Right renal pelvis (tissue), 4 donors: ENCODE measurements at places on chromosomes 16 and 17. TPM values are rescaled to one million over a fixed set of nuclear protein-coding genes. Genes with fewer than 3 reads are reported as not detected.

SOST gene
- polyA plus RNA-seq = 63.2 TPM

CDH5 gene
- polyA plus RNA-seq = 74.6 TPM

ACSM2A gene
- 57.6 TPM for polyA plus RNA-seq

CDRT15 gene
- polyA plus RNA-seq = not detected

HAP1 gene
- polyA plus RNA-seq = 0.88 TPM

CTF1 gene
- polyA plus RNA-seq = 7.3 TPM

SCIMP gene
- 1.2 TPM for polyA plus RNA-seq

CETP gene
- 12.1 TPM for polyA plus RNA-seq

SLC52A1 gene
- polyA plus RNA-seq = 0.21 TPM

NUBP2 gene
- 41.8 TPM for polyA plus RNA-seq

ITGA2B gene
- 8.9 TPM for polyA plus RNA-seq

DNA sequence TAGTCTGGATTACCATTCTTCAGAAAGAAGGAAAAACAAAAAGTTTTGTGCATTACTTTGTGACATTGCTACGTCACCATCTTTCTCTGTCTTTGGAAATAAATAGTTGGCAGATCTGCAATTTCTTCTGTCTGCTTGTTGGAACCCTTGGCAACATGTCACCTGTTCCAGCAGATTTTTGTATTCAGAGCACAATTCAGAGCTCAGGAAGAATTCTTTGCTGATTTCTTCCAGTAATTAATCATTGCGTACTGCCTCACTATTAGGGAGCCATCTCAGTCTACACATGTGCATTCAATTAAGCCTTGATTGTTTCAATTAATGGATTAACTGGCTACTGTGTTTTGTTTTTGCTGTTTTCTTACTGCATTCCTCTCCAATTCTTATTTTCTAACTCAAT, 467.2 kb downstream of the CDH8 start:
- DNase-seq = no peak

- peak; percentile 16 for DNase-seq
Measured at GRCh38 chr16:7086822-7087616, 245.6 kb upstream of the RBFOX1 start.

DNA sequence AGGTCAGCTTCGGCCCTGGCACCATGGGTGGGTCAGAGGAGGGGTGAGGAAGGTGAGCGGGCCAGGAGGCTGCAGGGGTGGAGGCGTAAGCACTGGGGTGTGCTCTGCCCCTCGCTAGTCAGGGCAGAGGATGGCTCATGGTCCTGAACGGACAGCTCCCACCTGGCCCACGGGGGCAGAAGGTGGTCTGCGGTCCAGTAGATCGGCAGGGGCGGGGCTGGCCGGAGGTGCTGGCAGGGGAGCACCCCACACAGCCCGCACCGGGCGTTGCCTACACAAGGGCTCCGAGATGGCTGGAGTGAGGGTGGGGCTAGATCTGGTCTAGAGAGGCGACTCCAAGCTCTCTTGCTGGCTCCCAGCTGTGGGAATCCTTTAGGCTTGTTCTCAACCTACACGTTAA, 8.2 kb downstream of the NPTX1 start:
- DNase-seq = no peak

- DNase-seq = no peak
Measured at GRCh38 chr17:49249292-49249794, 18.8 kb upstream of the PHOSPHO1 start.

- no peak for DNase-seq
Measured at GRCh38 chr17:43579566-43580140, 33.5 kb upstream of the ETV4 start.

- no peak for DNase-seq
Measured at GRCh38 chr16:74583926-74584666, 22.8 kb downstream of the GLG1 start.

DNA sequence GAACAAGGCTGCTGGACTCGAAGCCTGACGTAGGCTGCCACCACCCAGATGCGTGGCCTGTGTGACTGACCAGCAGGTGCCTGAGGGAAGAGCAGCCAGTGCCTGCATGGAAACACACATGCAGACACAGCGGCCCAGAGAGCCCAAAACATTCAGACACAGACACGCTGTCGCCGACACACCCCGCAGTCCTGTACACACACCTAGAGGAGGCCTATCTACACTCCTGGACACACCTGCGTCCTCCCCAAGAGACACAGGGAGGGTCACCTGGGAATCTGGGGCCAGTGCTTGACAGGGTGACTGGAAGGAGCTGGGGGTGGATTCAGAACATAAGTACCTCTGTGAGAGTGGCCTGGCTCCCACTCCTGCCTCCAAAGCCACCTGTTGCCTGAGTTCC, 6.1 kb upstream of the TSPOAP1 start:
- DNase-seq = no peak

GRCh38 chr16:30902029-30902972, 5.9 kb downstream of the CTF1 start:
- no peak for DNase-seq

DNA sequence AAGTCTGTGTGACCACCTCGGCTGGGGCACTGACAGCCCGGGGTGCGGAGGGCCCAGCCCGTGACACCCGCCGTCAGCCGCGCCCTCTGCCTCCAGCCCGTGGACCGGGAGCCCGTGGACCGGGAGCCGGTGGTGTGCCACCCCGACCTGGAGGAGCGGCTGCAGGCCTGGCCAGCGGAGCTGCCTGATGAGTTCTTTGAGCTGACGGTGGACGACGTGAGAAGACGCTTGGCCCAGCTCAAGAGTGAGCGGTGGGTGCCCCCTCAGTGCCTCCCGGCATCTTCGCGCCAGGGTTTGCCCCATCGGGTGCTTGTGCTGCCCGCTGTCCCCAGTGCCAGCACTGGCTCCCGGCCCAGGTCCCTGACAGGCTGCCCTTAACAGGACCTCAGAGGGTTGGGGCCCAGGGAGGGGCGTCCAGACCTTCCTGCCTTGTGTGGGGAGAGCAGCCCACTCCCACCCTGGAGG, 13.7 kb downstream of the CENPX start:
- no peak for DNase-seq

- DNase-seq = no peak
Measured at GRCh38 chr17:65519462-65519861, 42.0 kb downstream of the AXIN2 start.

DNA sequence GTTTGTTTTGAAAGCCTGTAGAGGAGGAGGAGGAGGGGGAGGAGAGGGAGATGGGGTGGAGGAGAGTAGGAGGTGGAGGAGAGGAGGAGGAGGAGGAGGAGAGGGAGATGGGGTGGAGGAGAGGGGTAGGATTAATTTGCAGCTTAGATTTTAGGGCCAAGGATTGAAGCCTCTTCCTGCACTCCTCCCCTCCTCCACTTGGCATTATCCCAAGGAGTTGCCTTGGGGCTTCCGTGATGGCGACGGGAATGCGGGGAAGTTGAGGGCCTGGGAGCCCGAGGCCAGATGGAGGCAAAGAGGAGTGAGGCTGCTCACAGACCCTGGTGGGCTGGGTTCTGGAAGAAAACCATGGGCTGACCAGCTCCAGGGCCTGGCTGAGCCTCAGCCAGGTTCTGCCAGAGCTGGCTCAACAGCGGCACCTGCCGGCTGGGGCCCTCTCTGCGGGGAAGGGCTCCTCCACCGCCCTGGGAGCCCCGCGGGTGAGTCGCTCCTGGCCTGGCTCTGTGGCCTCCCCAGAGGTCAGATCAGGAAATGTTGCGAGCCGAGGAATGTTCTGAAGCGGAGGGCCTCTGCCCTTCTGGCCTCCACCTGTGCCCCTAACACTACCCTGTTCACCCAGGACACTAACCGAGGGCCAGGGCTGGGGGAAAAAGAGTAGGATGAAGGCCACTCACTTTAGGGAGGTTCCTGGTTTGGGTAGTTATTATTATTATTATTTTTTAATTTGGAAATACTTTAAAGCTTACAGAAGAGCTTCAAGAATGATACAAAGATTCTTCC, 23.9 kb upstream of the FMNL1 start:
- DNase-seq = peak; percentile 79

DNA sequence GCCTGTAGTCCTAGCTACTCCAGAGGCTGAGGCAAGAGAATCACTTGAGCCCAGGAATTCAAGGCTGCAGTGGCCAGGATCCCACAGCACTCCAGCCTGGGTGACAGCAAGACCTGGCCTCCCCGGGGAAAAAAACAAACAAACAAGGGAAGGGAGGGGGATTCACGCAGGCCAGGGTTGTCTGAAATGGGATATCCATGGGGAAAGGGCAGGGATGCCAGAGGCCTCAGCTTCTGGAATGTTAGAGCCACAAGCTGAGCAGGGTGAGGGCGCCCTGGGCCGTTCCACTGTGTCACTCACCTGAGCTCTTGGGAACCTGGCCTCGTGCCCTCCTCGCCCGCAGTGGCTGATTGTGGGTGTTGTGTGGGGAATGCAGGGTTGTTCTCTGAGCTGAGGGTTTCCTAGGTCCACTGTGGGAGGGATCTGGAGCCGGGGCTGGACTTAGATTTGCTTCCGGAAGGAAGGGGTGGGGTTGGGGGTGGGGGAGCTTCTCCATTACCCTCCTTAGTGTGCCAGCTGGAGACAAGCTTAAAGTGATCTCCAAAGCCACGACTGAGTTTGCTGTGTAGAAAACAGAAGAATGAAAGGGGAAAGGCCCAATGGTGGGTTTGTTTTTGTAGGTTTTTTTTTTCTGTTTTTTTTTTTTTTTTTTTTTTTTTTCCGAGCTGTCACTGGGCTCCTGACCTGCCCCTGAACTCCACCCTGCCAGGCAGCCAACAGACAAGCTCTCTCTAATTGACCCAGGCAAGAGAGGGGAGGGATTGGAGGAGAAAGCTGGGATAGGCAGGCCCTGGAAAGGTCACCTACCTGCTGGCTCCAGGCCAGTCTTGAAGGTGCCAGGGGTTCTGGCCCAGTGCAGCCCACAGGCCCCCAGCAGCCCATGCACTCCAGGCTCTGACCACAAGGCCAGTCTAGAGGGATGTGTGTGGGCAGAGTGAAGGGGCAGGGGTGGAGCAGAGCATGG, at the start of gene SULT1A1:
TSS of gene SULT1A1 (minus strand) at position 414 of the 964 bp plus-strand sequence. CDS start 1,189 bp downstream, outside the sequence.
- no peak for DNase-seq

DNA sequence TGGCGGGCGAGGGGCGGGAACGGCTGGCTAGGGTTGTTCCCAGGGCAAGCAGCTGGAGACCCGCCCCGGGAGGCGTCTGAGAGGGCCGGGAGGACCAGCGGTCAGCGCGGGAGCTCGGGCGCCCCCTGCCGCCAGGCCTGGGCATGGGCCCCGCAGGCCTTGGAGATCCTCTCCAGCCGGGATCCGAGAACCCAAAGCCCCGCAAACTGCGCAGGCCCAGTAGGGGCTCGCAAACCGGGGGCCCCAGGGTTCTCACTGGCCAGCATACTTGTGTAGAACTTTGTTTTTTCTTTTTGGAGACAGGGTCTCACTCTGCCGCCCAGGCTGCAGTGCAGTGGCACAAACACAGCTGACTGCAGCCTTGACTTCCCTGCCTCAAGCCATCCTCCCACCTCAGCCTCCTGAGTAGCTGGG, 20.8 kb upstream of the ZNF423 start:
- DNase-seq = peak; percentile 52

DNA sequence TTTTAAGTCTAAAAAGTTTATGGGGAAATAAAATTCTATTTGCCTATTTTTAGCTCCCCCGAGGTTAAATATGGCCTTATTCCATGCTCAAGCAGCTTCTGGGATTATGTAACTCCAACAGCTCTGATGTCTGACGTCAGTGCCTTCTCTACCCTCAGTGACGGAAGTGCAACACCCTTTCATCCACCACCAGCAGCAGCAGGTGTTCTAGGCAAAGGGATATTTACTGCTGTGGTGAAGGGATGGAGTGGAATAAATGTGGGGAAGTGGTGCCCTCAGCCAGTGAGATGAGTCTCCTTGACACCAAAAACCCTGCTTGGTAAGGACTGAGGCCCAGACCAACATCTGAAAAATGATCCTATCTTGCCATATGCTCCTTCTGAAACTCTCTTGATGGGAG, 247.4 kb downstream of the SHISA9 start:
- DNase-seq = no peak

GRCh38 chr17:2027528-2028233, 2.3 kb upstream of the DPH1 start:
- DNase-seq = no peak

GRCh38 chr17:44203731-44204440, 4.2 kb upstream of the ATXN7L3 start:
- no peak for DNase-seq

DNA sequence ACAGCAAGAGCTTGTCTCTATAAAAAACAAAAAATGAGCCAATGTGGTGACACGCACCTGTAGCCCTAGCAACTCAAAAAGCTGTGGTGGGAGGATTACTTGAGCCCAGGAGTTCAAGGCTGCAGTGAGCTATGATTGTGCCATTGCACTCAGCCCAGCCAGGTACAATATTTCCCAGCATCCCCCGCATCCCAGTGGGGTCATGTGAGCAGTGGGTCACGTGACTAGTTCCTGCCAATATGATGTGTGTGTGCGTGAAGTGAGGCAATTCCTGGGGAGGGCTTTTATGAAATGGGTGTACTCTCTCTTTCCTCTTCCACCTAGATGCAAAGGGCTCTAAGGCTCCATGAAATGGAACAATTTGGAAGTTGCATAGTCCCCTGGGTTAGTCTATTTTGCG, 81.3 kb downstream of the GSG1L start:
- DNase-seq = no peak

DNA sequence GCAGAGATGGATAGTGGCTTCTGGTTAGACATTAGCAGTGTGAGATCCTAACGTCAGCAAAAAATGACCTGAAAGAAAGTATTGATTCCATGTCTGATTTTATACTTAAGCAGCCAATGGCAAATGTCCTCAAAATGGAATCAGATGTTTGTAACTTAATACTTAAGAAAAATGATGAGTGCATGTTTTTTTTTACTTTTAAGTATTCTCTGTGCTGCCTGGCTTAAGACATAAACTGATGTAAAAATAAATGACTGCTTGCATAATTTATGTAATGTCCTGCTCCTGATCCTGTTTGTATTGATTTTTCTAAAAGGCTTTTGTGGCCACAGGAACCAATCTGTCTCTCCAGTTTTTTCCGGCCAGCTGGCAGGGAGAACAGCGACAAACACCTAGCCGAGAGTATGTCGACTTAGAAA, 7.4 kb downstream of the CBFB start:
- DNase-seq = no peak

- no peak for DNase-seq
Measured at GRCh38 chr17:64028874-64029464, 8.5 kb upstream of the ICAM2 start.

GRCh38 chr16:84752600-84752999, 52.8 kb downstream of the USP10 start:
- DNase-seq = no peak

DNA sequence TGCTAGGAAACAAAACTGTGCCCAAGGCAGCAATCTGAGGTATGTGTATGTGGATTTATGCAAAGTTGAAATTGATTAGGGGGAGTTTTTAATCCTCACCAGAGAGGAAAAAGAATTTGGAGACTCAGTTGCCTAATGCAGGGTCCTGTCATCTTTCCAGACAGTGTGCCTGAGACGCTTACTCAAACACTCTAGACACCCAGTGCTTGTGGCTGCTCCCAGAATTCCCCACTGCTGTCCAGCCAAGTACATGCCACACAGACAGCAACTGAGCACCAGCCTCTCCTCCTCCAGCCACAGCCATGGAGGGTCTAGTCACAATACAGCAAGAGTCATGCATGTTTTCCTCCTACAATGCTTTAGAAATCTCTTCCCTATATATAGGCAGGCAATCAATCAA, 118.1 kb downstream of the HIC1 start:
- no peak for DNase-seq

DNA sequence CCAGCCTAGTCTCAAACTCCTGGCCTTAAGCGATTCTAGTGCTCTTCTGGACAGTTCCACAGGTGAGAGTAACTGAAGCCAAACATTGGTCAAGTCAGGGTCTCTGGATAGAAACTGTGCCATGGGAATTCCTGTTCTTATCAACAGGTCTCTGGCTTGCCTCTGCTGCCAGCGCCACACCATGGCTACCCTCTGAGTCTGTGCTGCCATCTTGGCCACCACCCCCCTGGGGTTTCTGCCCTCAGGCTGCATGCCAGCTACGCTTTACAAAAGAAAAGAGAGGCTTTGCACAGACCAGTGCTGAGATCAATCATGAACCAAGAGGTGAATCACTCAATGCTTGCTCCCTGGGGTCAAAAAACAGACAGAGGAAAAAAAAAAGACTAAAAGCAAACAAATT, 24.4 kb upstream of the CREBBP start:
- DNase-seq = no peak
